ENCODE measurements at places on chromosomes 12 and 14.

DNA sequence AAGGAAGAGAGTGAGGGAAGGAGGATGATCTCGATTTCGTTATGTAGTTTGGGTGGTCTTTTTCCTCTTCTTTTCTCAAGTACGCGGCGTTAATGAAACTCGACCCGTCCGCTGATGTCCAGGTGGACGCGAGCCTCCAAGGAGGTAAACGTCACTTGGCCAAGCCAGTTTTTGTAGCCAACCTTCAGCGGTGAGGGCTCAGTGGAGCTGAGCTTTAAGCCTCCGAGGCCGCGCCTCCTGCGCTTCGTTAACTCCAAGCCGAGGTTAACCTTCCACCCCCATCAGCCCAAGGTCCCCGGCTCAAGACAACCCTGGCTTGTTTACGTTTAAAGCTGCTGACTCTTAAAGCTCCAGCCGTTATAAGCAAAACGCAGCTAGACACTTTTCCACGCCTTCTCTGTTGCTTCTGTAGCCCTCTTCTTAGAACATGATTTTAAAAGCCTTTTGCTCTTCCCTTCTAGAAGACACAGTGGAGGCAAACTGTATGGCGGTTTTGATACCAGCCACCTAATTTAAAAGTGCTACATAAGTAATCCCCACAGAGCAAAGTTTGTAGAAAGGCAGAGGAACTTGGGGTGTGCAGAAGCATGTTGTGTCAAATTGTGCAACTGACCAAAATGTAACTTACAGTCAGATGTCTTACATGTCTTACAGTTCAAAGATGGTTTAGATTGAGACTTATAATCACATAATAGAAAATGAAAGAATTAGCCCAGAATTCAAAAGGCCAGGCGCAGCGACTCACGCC lies 923 bp upstream of the ITPR2 start:
- DNase-seq: peak; percentile 27

GRCh38 chr14:104424406-104425072 lies 155.0 kb upstream of the C14orf180 start:
- no peak for DNase-seq

DNA sequence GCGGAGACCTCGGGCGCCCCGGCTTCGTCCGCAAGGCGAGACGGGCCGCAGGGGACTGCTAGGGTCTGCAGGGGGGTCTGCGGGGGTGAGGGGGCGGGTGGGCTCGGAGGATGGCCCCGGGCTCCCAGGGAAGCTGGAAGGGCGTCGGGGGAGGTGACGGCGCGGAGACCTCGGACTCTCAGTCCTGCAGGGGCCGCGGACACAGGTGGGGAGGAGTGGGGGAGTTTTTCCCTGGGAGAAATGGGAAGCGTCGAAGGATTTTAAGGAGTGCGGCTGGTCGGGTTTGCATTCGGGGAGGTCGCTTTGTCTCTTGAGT lies 25.9 kb downstream of the ZBTB42 start:
- no peak for DNase-seq

DNA sequence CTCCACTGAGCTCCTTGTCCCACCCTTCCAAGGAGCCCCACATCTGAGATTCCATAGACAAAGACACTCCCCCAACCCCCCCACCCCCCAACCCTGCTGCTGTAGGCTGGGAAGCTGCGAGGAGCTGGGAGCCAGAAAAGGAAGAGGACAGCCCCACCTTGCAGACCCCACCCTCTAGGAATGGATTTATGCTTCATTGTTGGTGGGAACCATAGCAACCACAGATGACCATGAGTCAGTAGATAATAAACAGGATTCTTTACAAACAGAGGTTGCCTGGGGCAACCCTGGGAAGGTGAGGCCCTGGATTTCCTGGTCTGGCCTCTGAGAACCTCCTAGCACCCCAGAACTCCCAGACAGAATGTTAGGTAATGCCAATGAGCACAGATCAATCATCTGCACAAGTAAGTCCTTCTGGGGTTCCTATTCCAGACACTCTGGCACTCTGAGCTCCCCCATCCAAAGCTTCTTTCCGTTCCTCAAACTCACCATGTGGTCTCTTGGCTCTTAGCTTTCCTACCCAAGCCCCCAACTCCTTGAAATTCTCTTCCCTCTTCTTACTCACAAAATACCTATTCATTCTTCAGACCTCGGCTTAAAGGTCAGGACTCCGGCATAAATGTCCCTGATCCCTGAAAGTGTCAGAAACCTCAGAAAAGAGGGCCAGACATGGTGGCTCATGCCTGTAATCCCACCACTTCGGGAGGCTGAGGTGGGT lies 15.2 kb upstream of the PLEKHG6 start:
- DNase-seq: no peak

DNA sequence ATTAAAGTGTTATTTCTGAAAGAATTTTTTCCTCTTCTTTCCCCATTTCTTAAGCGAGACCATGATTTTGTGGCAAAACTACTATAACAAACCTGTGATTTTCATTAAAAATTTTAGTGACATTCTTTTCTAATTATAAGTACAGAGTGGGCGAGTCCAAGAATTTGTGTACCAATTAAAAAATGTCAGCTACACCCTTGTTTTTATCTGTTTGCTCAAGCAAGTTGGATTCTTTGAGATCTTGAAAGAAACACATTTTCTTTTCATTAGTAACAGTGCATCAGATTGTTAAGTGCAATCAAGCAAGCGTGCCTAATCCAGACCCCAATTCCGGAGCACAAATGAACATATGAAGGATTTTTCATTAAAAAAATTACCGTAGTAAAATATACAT lies 338.8 kb upstream of the DDHD1 start:
- no peak for DNase-seq

DNA sequence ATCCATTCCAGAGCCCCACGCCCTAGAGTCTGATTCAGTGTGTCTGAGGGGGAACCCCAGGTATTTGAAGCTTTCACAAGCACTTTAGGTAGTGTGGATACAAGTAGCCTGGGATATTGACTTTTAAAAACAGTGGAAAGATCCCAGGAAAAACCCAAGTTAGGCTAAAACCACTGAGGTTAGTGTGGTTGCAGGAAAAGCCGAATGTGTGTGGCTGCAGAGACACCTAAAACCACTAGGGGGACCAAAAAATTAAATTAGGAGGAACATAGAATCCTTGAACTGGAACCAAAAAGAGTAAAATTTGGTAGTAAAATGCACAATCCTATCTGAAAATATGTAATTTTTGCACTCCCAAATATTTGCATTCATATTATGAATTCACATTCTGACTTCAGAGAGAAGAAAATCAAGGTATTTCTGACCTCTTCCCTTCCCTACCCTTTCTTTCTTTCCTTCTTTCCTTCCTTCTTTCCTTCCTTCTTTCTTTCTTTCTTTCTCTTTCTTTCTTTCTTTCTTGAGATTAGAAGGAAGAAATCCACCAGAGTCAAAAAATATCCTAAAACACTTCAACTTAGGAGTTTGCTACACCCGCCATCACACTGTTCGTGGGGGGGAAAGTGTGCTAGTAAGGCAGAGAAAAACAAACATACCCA lies 37.8 kb downstream of the SLCO1A2 start:
- DNase-seq: no peak

GRCh38 chr12:121209624-121210572 lies at the start of gene P2RX4:
P2RX4 (plus strand) TSS chr12:121210129; CDS start chr12:121210165, 36 bp downstream.
- DNase-seq: peak; percentile 82

DNA sequence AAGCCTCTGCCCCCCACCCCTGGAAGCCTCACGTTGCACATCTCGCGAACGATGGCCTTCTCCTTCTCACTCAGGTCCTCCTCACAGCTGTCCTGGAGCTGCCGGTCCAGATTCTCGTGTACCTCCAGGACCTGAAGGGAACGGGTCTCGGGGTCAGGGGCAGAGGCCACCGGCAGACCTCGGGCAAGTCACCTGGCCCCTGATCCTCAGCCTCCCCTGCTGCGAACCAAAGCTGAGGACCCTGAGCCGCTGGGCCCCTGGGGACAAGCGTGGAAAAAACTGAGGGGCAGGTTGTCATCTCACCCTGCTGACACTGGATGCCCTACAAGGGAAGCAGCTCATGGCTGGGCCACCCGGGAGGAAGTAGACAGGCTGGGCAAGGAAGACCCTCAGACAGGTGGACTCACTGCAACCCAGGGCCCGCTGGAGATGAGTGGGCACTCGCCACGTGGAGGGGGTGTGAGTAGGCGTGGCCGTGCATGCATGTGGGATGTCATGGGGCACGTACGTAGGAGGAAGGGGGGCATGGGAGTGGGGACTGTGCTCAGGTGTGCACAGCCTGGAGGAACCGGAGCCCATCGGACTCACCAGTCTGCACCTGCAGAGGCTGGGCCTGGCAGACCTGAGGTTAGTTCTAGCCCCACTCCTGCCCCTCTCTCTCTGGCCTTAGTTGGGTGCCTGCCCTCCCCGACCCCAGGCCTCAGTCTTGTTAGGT lies 35.1 kb downstream of the CCNK start:
- DNase-seq: no peak

- DNase-seq: no peak
Measured at GRCh38 chr12:120367924-120368788, 808 bp downstream of the MSI1 start.

DNA sequence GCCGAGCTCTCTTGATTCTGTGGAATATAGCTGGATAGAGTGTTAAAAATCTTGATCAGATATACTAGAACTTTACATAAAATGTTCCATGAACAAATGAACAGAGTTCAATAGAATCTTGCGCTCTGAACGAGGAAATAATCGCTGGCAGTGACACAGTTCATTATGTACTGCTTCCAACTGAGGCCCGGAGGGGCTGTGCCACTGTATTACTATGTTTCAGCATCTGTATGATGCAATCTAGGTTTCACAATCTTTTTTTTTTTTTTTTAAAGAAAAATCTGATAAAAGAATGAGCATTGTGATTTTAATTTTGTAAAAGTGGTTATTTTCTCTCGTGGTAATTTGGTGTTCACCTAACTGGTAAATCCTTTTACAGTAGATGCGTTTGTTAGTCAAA lies 77.2 kb downstream of the FERMT2 start:
- no peak for DNase-seq

- DNase-seq: peak; percentile 7
Measured at GRCh38 chr12:2853626-2854025, 3.2 kb downstream of the TEX52 start.

DNA sequence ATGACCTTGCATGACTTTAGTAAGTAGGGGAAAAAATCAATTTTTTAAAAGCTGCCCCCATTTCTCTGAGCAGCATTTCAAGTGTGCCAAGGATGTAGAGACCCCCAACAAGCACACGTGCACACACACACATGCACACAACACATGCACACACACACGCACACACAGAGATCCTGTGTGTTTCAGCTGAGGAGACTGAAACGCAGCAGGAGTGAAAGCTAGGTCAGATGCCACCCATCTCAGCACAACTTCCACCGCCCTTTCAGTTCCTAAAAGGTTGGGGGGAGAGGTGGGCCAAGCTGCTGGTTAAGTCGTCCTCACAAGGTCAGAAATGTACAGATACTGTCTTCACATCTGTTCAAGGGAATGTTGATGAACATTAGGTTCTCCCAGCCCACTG lies 13.9 kb downstream of the MYL2 start:
- no peak for DNase-seq

- DNase-seq: no peak
Measured at GRCh38 chr14:52267501-52268278, at the start of gene PTGDR. PTGDR (plus strand) TSS chr14:52267698; CDS start chr14:52267815, 117 bp downstream.

- DNase-seq: no peak
Measured at GRCh38 chr12:112096667-112097066, 11.9 kb downstream of the NAA25 start.

- DNase-seq: no peak
Measured at GRCh38 chr12:79559591-79559990, 131.2 kb downstream of the PAWR start.

GRCh38 chr12:45216983-45217485 lies 1.1 kb downstream of the ANO6 start:
- DNase-seq: no peak

- no peak for DNase-seq
Measured at GRCh38 chr14:60514741-60515491, 6.0 kb downstream of the SIX6 start.

- no peak for DNase-seq
Measured at GRCh38 chr12:30200864-30201263, 417.1 kb upstream of the TMTC1 start.

DNA sequence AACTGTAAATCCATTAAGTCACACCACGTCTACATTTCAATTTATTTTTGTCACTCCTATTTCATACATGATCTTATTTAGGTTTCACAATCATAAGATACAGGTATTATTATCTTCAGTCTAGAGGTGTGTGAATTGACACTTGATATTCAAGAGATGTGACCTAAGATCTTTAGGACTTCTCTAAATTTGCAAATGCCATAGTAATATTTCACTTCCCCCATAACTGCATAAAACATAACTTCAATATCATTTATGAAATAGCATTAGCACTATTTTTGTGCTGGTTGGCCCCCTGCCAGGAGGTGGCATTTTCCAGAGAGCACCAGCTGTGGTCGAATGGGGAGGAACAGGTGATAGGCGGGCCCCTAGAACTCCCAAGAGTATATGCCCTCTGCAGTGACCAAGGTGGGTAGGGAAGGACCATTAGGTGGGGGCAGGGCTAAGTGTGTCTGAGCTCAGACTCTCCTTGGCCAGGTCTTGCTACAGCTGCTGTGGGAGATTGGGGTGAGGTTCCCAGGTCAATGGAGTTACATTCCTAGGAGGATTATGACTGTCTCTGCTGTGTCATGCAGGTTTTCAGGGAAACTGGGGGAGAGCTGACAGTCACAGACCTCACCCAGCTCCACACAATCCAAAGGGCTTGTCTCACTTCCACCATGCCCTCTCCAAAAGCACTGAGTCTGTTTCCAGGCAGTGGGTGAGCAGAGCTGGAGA lies 49.2 kb upstream of the ERGIC2 start:
- DNase-seq: no peak

GRCh38 chr14:53670701-53671100 lies 285.9 kb downstream of the BMP4 start:
- no peak for DNase-seq

GRCh38 chr14:98207415-98207814 lies 1064.6 kb downstream of the BCL11B start:
- no peak for DNase-seq

DNA sequence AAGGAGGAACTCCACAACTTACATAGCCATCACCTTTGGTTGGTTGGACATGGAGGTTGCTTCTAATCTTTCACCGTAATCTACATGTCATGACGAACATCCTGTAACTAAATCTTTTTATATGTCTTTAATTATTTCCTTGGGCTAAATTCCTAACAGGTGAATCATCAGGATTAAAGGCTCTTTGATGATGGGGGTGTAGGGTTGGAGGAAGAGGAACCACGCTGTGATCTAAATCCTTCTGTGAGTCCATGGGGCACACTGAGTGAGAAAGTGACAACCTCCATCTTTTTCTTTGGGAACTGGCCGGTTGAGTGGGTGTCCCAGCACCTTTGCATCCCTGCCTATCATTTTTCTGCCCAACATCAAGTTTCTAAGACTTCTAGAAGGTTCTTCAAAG lies 31.1 kb upstream of the MAP1LC3B2 start:
- no peak for DNase-seq

DNA sequence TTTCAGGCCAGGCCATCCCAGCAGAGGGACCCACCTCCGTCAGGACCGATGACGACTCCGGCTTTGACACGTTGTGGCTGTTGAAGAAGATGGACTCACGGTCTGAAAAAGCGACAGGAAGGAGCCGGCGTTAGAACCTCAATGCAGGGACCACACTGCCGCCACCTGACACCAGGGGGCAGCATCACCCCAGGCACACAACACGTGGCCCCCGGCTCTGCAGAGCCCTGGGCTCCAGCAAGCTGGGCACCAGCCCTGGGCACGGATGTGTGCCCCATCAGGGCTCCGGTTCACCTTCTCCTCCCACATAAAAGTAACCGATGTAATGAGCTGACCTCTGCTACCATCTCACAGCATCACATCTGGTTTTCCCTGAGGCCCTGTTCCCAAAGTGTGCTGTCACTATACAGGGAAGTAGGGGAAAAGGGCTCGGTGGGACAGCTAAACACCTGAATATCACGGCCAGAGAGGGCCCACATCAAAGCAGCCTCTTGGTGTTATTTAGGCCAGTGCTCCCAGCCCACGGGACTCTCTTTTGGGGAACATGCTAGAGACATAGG lies 29.0 kb downstream of the CHGA start:
- peak; percentile 66 for DNase-seq
